Dermis microvascular lymphatic vessel endothelial cell (primary cell): ENCODE measurements at places on chromosomes 13 and 19. TPM values are rescaled to one million over a fixed set of nuclear protein-coding genes. Genes with fewer than 3 reads are reported as not detected.

DNA sequence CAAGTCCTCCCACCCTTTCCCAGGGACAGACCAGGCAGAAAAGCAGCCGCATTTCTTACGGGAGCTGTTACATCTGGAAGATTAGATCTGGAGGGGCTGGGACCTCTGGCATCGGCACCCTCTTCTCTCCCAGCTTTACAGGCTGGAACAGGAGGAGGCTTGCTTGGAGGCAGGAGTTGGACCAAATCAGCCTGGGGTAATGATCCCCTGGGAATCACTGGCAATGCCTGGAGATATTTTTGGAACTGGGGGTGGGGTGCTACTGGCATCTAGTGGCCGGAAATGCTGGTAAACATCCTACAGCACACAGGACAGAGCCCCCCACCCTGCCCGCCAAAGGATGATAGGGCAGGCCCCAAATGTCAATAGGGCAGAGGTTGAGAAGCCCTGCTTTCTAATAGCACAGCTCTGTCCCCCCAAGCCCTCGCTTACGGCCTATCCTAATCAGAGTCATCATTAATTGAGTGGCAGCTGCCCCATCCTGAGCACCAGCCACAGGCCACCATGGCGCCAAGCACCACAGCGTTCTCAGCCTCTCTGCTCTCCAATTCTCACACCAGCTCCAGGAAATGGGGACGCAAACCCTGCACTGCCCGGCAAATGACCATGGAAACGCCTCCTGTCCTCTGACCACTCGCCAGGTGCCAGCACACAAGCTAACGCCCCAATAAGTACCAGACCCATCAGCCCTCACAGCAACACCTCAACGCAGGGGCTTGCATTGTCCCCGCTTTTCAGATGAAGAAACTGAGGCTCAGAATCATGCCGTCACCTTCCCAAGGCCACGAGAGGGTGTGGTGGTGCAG, 20.6 kb downstream of the LRRC4B start:
- DNase-seq: no peak

DNA sequence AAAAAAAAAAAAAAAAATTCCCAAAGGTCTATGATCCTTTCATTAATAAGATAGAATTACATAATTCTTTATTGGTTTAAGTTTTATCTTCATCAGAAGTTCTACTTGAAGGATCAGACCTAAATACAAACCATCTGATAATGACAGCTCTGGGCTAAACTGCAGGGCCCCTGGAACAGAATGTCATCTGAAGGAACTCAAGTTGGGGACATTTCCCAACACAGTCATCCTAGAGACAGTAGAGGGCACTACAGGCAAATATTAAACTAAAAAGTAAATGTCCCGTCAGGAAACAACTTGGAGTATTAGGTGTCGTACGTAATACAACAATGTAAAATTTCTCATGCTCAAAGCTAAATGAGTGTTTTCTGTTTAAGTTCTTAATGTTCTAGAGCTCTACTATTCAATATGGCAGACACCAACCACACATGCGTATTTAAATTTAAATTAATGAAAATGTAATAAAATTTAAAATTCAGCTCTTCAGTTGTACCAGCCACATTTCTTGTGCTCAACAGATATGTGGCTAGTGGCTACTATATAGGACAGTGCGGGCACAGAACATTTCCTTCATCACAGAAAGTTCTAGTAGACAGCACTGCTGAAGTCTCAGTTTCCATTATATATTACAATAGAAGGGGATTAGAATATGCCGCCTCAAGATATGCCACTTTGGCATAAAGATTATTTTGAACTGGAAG, 21.8 kb upstream of the NAXD start:
- DNase-seq: peak; percentile 71

IFNL1 gene
- total RNA-seq: not detected in 2 replicates

TEX29 gene
- 0.13 TPM in 1 of 2 replicates, not detected in the other for total RNA-seq

GRCh38 chr13:26494571-26495195, 62.8 kb upstream of the WASF3 start:
- no peak for DNase-seq

DNA sequence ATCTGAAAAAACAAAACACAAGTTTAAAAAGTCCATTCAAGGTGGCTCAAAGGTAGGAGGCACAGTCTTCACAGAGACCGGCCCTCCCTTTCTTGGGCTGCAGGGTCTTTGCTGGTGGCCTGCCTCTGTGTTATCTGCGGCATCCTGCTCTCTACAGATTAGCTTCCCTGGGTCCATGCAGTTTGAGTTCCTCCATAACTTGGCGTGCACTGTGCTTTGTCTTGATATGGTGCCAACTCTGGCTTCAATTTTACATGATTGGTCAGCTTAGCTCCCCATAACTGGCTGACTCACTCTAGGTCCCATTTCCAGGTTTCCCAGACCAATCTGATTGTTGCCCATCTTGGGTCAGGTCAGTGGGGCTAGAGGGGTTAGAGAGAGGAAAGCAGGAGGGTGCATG, 41.8 kb downstream of the TPT1 start:
- peak; percentile 48 for DNase-seq

DNA sequence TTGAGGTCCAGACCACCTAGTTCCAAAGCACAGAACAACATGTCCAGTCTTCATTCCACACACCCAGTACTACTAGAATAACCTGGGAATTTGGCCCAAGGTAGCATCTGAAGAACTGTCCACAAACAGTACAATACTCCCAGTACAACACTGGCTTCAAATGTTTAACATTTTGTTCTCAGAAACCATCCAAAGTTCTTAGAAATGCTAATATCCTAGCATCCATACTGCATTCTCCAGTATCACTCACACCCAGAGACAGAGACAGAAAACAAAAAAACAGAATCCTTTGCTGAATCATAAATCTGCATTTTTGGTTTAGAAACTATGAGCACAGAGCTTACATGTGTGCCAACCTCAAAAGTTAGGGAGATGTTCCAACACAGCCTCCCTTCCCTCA, 490.8 kb downstream of the FOXO1 start:
- DNase-seq: no peak

DNA sequence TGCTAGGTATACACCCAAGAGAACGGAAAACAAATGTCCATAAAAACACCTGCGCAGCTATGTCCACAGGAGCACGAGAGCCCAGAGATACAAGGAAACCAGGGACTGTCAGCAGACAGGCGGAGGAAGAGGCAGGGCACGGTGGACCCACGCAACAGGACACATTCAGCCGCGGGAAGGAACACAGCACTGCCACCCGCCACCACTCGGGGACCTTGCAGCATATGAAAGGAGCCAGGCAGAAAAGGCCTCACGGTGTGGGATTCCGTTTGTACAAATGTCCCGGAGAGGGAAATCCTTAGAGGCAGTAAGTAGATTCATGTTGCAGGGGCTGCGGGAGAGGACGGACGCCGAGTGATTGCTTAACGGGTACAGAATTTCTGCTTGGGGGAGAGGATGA, 7.8 kb downstream of the HSPBP1 start:
- no peak for DNase-seq

GRCh38 chr19:19591133-19591825, 27.2 kb downstream of the PBX4 start:
- no peak for DNase-seq
